Astrocyte (in vitro differentiated cells and primary cell): ENCODE measurements at places on chromosomes 7 and 10. TPM values are rescaled to one million over a fixed set of nuclear protein-coding genes. Genes with fewer than 3 reads are reported as not detected.
A peak's percentile ranks its signal among the peaks of the same experiment; 100 is the strongest.

GRCh38 chr10:22491931-22492615 is 146.8 kb downstream of the SPAG6 start:
- no peak for DNase-seq

DNA sequence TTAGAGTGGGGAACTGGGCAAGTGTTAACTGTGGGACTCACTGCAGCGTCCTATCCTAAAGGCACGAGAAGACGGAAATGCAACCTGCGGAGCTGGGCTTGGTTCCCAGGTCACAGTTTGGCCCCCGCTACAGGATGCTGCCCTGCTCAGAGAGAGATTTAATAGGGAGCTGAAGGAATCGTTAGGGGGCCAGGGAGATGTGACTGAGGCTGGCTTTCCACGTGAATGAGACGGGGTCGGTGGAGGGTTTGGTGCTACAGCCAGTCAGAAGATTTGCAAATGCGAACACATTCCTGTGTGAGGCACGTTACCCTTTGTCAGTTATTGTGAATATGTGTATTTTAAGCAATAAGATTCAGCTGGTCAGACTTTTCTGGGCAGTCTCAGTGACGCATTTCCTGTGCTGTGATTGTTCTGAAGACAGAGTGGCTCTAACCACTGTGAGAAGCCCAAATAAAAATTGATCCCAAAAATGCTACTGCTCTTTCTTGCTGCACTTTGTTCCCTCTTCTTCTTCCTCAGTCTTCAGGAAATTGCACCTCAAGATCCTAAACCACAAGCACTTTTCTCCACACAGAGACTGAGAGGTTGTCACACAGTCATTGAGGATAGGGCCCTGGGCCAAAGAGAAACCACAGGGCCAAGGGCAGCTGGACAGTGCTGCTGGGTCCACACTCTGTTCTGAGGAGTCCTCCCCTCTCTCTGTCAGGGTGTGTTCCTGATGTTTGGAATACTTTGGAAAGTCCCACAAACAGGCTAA is 21.2 kb downstream of the CYP17A1 start:
- peak; percentile 93 for DNase-seq

- no peak for DNase-seq
These were observed 1.8 kb downstream of the TSC22D4 start for GRCh38 chr7:100476903-100477870.

KCND2 gene
- 0.24 and 0.30 TPM in 2 replicates for total RNA-seq

DNA sequence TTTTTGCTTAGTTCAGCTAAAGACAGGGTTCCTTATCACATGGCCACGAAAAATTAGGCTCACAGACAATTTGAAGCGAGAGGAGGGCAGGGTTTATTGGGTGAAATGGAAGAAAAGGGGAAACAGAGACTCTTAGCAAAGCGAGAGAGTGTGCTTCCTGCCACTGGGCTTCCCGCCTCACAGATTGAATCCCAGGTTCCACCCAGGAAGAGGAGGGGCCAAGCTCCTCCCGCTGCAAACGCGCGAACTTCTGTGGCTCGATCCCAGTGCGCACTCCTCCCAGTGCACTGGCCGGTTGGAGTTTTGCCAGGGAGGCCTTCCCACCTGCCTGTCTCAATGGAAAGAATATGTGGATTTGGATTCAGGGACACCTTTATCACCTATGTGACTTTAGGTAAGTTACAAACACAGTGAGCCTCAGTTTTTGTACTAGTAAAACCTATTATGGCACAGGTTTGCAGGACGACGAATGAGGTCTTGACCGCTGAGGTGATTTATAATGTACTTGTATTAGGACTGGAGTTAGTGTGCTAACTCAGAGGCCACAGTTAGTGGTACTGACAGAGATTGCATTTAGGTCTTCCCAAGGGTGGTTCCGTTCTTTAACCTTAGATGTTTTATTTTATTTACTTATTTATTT is 48.5 kb upstream of the SP8 start:
- no peak for DNase-seq

FGFR2 gene
- 10.6 and 11.8 TPM in 2 replicates for total RNA-seq

DNA sequence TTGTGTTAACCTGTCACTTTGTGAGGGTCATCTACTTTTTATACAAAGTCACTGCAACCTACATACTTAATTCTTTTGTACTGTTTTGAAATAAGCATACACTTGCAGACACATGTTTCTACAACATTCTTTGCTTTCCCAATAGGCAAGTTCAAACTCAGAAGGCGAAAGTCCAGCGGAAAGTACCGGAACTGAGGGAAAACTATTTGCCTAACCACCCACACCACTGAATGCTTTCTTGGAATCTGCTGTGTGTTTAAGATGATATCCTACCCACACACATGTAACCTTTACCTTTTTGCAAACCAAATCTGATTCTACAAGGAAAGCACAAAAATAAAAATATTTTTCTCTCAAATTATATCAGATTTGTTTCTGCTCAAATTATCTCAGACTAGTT is 139.4 kb upstream of the AGR3 start:
- peak; percentile 81 for DNase-seq

GRCh38 chr10:329361-330099 is 194.3 kb downstream of the ZMYND11 start:
- peak; percentile 93 for DNase-seq

- peak; percentile 34 for DNase-seq
These were observed 31.7 kb downstream of the PAPOLB start for GRCh38 chr7:4830176-4830575.

DNA sequence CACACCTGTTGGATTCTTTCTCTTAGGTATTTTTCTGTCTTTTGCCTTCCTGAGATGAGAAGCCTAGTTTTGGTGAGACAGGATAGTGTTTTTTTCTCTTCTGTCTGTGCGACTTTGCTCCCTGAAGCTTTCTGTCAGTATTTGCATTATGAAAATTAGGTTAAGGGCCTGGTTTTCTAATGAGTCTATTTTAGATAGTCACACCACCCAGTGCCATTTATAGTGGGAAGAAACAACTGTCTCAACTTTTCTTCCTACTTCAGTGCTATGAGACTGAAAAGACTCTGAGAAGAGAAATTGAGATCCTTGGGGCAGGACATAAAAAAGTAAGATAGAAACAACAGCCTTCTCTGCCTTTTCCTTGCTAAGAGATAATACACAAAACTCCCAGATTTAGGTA is 53.6 kb downstream of the MINPP1 start:
- DNase-seq: no peak

- DNase-seq: no peak
These were observed 361.1 kb downstream of the HGF start for GRCh38 chr7:81408728-81409127.

SPDYE9 gene
- not detected in 2 replicates for total RNA-seq

DNA sequence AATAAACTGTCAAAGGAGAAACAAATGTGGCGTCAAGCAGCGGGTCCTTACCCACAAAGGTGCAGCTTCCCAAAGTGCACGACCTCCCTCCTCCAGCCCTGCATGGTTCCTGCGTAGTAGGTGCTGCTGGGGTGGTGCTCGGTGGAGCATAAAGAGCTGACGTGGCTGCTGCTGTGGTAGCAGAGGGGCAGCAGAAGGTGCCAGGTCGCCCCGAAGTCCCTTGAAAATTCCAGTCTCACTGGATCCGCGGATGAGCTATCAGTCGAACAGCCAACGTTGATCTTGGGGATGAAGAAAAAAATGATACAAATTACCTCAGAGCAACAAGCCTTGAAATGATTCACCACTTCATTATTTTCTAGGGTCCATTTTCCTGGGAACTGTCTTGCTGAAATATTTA is 105.0 kb upstream of the SLC26A5 start:
- no peak for DNase-seq

DNA sequence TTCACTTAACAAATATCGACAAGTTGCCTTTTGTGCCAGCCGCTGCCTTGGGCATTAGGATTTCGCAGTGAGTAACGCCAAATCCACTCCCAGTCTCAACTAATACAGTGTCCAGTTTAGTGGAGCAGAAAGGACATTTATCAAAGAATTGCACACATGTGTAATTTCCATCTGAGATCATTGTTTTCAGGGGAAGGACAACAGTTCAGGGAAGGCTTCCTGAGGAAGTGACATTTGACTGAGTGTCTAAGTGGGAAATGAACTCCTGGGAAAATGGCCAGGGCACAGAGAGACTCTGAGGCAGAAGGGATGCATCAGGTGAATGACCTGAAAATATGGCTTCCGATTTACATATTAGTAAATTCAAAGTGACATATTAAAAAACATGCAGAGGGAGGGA is 89.4 kb downstream of the ITGA8 start:
- DNase-seq: no peak
